ENCODE measurements at places on chromosomes 5 and 9.

DNA sequence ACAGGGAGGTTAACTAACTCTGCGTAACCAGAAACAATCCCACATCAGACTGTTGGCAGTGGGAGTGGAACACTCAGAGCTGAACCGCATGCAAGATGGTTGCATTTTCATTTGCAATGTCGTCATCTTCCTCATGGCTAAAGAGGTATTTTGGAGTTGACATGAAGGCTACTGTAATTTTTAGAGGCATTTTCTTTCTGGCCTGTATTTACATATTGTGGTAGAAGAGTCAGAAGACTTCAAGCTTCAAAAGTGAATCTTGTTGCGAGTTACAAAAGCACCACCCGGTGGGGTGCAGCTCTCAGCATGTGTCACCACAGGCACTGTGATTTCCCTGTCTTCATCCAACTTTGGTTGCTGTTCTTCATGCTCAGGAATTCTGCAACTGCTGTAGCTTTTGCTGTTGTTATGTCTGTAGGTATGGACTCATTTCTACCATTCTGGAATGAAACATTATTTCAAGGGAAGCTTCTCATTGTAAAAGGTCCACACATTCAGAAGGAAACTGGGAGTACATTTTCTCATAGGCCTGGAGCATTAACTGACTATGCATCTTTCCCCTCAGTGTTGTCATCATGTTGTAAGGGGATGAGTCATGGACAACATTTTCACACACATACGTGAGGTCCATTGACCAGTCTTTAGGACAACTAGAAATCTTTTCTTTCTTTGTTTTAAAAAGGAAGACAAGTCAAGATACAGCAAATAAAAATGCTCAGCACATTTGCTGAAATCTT is 35.4 kb upstream of the GDNF start:
- DNase-seq, result no peak

GRCh38 chr5:90783460-90784333 is 225.1 kb downstream of the ADGRV1 start:
- peak; percentile 39 for DNase-seq

DNA sequence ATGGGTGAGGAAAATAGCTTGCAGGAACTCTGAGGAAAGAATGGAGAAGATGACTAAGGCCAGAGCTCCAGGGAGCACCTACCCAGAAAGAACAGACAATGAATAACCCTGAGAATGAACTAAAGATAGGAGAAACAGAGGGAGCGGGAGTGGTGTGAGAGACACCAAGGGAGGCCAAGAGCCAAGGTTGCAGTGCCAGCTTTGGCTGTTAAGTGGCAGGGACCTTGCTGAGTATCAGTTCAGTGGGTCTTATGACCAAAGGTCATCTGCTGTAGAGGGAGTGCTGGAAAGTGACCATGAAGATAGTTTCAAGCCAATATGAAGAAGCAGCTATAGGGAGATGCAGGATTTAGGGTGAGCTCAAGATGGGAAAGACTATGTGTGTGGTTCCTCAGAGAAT is 16.7 kb downstream of the P4HA2 start:
- DNase-seq, result no peak

GRCh38 chr5:112514111-112514510 is 95.0 kb upstream of the EPB41L4A start:
- DNase-seq, result no peak

- no peak for DNase-seq
Measured at GRCh38 chr5:58116346-58116745, 343.5 kb downstream of the PLK2 start.

DNA sequence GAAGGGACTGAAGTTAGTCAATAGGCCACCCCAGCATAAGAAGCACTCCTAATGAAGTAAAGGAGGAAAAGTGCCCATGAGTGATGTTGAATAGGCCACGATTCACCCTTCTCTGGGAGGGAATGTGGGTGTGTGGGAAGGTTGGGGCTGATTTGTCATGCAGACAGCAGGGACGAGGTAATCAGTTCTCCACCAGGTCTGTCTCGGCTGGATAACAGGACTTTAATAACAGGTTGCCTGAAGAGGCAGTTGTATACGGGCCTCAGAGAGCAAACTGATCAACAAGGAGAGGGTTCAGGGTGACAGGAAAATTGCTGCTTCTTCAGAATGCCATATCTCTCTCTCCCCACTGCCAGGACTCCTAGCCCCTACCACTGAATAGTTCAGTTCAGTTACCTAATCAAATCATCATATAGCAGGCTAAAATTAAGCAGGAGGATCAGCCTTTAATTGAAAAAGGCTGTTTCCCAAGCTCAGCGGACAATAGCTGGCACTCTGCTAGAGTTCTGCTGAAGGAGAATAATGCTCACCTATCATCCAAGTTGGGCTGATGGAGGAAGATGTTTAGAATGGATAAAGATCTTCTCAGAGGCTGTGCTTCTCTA is 43.6 kb upstream of the SMIM32 start:
- no peak for DNase-seq

DNA sequence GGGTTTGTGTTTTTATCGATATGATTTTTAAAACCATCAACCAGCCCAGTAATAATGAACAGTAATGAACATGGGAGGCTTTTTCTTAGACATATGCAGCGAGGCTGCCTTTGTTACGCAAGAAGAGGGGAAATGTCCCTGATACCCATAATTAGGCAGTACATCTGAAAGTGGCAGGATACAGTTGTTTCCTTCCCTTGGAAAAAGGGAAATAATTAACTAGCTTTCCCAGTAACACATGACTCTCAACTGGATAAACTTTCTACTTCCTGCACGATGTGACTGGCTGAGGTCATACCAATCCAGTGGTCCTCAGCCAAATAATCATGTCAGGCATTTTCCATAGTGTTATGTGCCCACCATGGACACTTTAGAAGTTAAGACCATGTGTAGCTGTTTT is 431.6 kb upstream of the C9orf72 start:
- DNase-seq, result no peak

DNA sequence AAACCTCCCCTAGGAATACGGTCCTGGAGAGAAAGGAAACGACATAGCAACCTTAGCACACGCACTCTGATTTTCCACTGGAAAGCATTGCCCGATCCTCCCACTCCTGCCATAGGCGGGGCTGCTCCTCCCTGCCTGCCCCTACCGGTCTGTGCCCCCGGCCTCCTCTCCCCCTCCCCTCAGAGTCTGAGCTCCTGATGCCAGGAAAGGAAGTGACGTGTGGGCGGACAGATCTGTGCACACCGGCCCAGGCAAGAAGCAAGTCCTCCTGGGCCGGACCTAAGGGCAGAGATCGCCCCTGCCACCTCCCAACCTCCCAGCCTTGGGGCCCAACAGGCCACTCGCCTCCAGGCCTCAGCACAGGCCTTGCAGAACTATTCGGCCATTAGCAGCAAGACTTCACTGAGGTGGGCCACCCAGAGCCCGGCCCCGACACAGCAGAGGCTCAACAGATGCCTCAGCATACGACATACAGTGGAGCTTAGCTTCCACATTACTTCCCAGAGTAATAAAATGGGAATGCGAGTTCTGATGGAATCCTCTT is 7.2 kb downstream of the NINJ1 start:
- DNase-seq, result no peak

DNA sequence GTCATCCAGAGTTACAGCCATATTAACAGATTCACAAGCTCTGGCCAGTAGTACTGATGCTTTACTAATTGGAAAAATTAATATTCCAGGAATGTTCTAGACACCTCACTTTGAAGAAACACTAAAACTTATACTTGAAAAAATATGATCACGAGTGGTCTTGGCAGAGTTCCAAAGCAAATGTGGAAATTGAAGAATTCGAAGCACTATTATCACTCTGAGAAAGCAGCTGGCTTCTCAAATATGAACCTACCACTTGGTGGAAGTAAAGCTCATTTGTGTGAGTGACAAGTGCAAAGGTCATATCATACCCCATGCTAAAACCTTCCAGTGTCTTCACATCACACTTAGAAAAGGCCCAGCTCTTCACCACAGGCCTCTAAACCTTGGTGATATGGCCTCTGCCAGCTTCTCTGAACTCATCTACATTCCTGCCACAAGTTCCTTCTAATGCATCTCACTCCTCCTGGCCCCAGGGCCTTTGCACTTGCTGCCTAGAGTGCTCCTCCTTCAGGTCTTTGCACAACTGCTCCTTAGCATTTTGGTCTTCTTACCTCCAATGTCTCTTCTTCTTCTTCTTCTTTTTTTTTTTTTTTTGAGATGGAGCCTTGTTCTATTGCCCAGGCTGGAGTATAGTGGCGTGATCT is 175.7 kb upstream of the SMIM23 start:
- DNase-seq, result no peak

- no peak for DNase-seq
Measured at GRCh38 chr9:16869882-16870595, 431 bp downstream of the BNC2 start.

GRCh38 chr5:6674421-6674820 is 38.8 kb upstream of the TENT4A start:
- DNase-seq, result no peak

DNA sequence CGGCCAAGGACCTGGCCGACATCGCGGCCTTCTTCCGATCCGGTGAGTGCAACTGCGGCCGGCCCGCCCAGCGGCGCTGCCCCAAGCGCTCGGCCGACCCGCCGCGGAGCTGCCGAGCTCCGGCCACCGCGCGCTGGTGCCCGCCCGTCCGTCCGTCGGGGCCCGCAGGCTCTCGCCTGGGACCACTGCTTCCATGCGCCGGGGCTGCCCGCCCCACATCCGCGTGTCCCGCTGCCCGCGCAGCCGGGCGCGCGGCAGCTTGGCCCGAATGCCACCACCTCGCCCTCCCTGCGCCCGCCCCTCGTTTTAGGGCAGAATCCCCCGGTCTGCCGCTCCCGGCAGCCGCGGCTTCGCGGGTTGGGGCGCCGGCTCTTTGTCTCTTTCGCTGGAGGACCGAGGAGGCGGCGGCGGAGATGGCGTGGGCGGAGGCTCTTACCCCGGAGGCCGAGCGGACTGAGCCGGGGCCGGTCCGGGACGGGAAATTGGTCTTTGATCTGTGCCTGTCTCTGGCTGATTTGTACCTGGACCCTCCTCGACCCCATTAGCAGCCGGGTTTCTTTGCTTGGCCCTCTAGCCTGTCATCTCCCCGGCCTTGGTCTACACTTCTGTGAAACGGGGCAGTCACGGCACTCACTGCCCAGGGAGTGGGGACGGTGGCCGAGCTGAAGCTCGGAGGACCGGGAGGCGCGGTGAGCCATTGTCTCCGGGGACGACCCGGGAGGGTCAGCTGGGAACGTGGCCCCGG is 871 bp downstream of the TRIO start:
- no peak for DNase-seq

- no peak for DNase-seq
Measured at GRCh38 chr5:93891491-93892480, 150.4 kb upstream of the POU5F2 start.

DNA sequence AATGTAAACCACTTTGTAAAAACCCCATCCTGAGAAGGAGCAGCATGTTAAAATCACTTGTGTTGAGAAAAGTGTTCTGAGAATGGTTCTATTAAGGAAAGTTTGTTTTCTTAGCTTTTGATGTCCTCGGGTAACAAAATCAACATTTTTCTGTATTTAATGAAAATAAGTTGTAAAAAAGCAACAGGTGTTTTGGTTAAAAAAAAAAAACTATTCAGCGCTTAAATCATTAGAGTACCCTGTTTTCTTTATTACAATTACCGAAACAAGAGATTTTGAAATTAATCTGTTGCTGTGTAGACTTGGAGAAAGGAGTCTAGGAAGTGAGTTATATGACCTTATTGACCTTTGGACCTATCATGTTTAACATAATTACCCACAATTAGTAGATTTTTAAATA is 167.7 kb downstream of the XRCC4 start:
- DNase-seq, result no peak

DNA sequence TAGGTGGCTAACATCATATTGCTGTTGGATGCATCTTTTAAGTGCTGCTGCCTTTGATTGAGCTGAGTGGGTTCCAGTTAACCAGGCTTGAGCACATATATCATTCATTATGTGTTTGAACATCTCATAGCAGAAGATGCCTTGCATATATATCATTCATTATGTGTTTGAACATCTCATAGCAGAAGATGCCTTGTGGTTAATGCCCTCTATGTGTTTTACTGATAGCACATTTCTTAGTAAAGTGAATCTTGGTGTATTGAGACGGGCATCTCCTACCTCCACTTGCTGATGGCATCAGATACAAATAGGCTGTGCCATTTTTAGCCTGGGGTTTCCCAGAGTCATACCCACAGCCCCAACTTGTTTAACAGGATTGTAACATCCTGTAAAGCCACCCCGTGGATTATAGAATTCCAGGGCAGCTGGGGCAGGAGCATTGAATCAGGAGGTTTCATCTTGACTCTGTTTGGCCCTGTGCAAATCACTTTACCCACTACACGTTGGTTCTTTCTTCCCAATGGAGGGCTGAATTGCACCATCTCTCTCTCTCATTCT is 26.5 kb downstream of the MTAP start:
- DNase-seq, result no peak

DNA sequence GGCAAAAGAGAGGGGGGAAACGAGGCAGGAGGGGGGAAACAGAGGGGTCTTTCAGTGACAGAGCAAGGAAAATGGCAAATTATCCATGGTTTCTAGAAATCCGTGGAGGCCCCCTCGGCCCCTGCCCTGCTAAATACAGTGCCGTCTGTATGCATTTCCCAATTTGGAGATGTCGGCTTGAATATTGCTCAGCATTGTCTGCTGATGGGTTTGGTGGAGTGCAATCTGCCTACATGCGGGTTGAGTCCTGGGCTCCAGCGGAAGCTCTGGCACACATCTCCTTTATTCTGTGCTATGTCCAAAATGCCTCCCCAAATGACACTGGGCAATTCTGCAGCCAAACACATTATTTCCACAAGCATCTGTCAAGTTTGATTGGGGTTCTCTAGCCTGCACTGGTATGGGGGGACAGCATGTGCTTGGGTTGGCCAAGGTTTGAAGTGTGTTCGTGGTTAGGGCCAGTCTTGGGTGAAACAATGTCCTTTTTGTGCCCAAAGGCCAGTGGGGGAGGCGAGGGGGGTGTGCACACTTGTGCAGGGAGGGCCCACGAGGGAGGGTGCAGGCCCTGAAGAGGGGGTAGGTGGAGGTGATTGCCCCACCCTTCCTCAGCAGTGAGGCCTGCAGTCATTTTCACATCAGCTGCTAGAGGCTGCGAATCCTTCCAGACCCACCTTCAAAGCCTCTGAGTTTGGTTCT is 6.2 kb upstream of the NEUROG1 start:
- no peak for DNase-seq

DNA sequence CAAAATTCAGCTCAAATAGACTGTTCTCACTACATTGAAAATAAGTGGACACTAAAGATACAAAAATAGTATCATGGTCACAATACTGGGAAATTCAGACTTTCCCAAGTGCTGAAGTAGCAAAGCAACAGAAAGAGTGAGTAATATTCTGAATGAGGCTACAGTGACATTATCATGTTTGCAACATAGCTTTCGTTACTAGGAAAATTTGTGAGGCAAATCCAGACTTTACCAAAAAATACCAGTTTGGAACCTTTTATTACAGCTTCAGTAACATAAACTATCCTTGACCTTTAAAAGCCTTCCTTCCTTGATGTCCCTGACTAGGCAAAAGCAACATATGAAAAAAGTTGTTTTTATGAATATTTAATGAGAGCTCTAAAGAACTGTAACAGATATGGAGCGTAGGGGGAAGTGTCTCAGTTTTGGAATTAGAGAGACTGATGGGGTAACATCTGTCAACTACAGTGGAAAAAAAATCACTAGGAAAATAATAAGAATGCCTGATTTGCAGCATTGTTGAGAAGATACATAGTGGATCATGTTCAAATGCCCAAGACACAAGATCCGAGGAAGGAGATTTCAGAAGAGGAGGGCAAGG is 312.9 kb downstream of the ADGRV1 start:
- no peak for DNase-seq

GRCh38 chr5:78509884-78510769 is 138.4 kb downstream of the LHFPL2 start:
- DNase-seq, result no peak
